ENCODE measurements at places on chromosomes 12 and 14. TPM values are rescaled to one million over a fixed set of nuclear protein-coding genes. Genes with fewer than 3 reads are reported as not detected.

- no peak for DNase-seq
Measured at GRCh38 chr12:123091230-123092150, 59.4 kb downstream of the PITPNM2 start.

- DNase-seq, result no peak
Measured at GRCh38 chr12:53201639-53202038, 5.4 kb downstream of the ITGB7 start.

GRCh38 chr12:86826051-86826450 is 569.9 kb upstream of the MGAT4C start:
- DNase-seq, result no peak

The WNT5B gene
- 34.0 TPM for polyA plus RNA-seq

The IFNG-AS1 gene
- polyA plus RNA-seq, result 0.72 TPM

DNA sequence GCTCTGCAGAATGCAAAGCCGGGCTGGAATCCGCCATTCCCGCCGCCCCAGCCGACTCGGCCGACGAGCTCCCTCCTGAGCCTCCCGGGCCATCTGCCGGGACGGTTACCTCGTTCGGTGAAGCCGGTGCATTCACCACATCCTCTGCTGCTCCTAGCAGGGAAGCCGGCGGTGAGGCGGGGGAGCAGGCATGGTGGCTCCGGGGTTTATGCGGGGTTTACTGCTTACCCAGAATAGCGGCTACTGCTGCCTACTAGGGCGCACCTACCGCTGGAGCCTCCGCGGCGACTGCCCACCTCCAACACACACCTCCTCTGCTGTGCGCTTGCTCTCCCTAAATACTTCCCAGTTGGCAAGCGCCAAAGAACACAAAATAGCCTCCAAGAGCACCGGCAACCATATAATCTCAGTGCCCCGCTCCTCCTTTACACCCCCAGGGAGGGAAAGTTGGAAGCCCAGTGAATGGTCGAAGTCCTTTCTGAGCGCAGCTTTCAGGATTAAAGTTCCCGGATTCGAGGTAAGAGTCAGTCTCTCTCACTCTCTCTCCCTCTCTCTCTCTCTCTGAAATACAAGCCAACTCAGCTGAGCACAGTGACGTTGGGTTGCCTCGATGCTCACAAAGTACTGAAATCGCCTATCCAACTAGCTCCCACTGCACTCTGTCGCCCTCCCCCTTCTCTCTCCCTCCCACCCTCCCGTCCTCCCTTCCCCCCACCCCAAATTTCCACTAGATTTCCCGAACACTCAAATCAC is at the start of gene TBX5:
Gene TBX5 (minus strand): TSS at position 626 of the 753 bp plus-strand sequence. CDS start 2,246 bp downstream, outside the sequence.
- peak; percentile 62 for DNase-seq

The OR10P1 gene
- polyA plus RNA-seq, result not detected

DNA sequence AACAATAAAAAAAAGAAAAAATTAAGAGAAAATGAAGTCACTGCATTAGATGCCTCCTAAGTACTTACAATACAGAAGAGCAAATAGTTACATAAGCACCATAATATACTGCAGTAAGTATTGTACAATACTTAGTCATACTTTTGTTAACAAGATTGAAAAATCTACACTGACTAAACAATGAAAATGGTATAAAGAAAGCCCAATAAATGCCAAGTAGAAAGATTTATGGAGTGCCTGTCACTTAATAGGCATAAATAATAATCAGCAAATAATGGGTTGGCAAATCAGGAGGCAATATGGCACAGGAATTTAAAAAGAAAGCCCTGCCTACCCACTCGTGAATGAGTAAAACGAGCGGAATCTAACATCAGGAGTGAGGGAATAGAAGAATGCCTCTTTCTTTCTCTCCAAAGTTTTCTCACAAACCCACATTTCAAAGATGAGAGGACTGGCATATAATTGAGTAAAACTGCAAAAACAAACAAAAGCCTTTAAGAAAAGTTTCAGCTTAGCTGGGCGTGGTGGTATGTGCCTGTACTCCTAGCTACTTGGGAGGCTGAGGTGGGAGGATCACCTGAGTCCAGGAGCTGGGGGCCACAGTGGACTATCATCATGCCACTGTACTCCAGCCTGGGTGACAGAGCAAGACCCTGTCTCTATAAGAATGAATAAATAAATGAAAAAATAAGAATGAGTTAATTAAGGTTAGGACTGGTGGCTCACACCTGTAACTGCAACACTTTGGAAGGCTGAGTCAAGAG is 36.1 kb downstream of the CRY1 start:
- DNase-seq, result no peak

GRCh38 chr12:69988481-69989321 is 163.7 kb downstream of the MYRFL start:
- DNase-seq, result peak; percentile 45

GRCh38 chr12:95759039-95759438 is 31.5 kb downstream of the NTN4 start:
- no peak for DNase-seq

DNA sequence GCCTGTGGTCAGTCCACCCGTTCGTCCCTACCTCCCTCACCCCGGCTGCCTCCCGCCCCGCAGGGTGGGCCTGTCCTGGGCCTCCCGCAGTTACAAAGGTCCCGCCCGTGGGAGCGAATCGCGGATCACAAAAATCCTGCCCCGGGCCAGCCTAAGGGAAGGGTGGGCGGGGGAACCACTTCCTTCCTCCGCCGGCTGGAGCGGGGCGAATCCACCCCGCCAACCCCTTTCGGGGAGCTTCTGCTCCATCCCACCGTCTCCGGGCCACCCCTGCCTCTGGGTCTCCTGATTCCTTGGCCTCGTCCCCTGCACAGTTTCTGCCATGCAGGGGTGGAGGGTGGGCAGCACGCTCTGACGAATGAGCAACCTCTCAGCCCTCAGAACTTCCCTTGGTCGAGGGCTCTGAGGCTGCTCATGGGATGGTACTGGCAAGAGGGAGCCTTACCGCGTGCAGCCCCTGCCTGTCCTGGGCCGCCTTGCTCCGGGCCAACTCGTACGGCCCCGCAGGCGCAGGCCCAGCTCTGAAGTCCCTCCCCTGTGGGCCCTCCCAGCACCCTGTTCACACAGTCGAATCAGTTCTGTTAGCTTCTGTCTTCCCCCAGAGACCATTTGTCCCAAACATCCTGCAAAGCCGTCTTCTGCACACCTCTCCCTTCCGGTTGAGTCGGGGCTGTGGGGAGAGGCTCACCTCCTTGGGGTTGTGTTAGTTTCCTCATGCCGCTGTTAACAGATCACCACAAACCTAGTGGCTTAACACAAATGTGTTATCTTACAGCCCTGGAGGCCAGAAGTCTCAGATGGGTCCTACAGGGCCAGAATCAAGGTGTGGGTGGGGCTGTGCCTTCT is 589 bp upstream of the HVCN1 start:
- DNase-seq, result peak; percentile 61

- DNase-seq, result no peak
Measured at GRCh38 chr12:82414044-82414443, 55.7 kb downstream of the METTL25 start.

The TAS2R50 gene
- not detected for polyA plus RNA-seq

- DNase-seq, result no peak
Measured at GRCh38 chr12:58386136-58386535, 444.8 kb downstream of the ATP23 start.

DNA sequence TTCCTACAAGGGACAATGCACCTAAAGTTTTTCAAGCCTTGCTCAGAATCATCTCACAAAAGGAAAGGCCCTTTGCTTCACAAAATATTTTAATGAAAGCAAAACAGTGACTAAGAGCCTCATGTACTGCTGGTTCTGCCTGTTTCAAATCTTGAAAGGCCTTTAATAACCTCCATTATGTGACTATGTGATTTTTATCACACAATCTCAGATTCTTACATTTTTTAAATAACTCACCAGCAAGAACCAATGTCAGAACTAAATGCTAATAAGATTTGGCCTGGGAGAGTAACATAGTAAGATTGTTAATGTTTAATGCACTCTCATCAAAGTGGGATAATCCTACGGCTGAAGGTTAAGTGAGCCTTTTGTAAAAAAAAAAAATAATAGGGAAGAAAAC is 378.9 kb downstream of the RGS6 start:
- DNase-seq, result no peak

The ARPC3 gene
- polyA plus RNA-seq, result 113 TPM

GRCh38 chr14:88879022-88879421 is 54.6 kb downstream of the TTC8 start:
- DNase-seq, result no peak

The DNAI7 gene
- polyA plus RNA-seq, result 0.84 TPM

The SMCO2 gene
- polyA plus RNA-seq, result not detected

The SLC38A4 gene
- 10.3 TPM for polyA plus RNA-seq

DNA sequence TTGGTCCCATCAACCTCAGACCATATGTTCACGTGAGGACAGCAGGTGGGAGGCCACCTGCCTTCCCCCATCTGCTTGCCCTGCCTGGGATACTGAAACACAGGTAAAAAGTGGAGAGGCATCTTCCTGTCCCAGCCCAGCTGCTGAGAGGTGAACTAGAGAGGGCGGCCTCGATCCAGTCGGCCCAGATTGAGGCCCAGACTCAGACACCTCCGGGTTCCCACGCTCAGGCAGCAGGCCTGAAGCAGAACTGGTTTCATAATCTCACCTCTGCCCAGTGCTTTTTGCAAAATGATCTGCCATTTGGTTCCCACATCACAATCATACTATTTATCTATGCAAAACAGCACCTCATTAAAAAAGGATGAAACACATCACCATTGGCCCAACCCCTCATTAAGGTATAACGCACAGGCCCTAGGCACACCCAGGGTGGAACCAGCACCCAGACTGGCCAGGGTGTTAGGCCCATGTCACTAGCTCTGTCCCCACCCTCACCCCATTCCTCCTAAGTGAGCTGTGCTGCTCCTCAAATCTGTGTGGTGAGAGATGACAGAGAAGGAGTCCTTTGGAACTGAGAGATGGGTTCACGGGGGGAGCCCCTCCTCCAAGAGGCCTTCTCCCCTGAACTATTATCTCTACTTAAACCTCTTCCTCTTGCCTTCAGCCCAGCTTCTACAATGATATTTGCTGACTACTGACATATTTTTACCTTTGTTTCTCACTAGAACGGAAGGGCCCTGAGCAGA is 81.1 kb downstream of the ZFP36L1 start:
- no peak for DNase-seq

- no peak for DNase-seq
Measured at GRCh38 chr14:68131907-68132306, 312.3 kb downstream of the RAD51B start.

- DNase-seq, result no peak
Measured at GRCh38 chr12:68832504-68832867, 24.5 kb downstream of the MDM2 start.

DNA sequence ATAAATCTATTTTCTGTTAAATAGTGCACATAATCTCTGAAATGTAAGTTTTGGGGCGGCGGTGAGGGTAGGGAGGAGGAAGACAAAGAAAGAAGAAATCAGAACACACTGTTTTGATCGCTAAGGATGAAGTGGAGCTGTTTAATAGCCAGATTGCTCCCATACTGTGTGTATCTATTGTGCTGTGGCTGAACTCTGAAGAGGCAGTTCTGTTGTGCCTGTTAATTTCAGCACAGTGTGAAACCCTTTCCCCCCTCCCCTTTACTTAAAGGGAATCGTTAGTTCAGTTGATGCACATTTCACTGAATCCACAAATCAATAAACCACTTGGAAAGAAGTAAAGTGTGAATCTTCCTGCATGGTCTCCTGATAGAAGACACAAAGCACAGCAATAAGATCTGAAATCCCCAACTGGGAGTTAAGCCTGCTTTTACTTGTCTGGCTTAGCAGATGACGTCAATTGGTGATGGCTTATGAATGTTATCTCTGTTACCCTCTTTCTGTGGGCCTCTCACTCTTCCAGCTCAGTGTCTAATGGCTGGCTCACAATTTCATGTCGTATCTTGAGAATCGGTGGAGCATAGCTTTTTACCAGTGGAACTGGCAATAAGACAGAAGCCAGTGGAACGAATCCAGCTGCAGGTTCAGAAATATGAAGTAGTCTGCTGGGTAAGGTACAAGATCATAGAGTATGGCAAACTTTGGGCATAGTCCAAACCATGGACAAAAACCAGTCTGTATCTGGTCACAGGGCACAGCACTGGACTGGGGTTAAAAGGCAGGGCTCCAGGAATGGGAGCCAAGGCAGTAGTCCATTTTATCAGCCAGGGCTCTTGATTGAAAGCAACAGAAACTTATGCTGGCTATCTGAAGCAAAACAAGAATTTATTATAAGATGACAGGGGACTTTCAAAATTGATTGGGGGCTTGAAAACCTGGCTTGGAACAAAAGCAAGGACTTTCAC is 413.5 kb upstream of the SEL1L start:
- DNase-seq, result no peak

GRCh38 chr14:76727901-76728300 is 33.4 kb upstream of the VASH1 start:
- no peak for DNase-seq

DNA sequence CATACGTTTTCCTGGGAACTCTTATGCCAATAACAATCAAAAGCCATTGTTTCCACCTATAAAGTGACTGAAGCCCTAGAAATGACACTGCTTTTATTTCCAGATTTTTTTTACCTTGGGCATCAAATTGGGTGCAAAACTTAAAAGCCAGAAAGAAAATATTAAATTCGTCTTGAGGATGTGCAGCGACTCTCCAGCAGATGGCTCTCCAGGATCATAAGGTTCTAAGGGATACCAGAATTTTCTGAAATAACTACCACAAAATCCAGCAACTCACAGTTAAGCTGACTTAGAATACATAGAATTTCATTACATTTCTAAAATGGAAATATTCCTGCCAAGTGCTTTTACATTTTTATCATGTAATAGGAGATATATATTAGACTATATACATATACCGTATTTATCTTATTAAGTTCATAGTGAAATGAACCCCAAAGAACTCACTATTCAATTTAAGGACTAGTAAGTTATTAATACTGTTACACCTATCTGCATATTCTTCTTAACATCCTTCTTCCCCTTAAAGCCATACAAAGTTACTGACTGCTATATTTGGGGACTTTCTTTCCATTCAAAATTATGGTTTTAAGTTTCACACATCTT is 44.0 kb downstream of the ARMH4 start:
- DNase-seq, result peak; percentile 46

DNA sequence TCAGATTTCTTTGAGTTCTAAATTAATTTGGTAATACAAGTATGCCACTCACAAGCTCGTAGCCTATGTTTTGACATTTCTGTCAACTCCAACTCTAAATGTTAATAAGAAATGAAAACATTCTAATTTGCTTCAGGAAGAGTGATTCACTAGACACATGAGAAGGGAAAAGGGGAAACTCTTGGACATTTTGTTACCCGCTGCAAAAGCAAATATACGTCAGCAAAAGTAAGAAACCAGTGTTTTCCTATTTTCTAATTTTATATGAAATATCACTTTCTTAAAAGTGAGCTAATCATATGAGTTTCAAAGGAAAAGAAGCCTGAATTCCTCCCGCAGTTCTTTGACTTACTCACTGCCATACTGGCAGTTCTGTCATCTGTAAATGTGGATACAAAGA is 162.3 kb downstream of the GRIP1 start:
- no peak for DNase-seq

DNA sequence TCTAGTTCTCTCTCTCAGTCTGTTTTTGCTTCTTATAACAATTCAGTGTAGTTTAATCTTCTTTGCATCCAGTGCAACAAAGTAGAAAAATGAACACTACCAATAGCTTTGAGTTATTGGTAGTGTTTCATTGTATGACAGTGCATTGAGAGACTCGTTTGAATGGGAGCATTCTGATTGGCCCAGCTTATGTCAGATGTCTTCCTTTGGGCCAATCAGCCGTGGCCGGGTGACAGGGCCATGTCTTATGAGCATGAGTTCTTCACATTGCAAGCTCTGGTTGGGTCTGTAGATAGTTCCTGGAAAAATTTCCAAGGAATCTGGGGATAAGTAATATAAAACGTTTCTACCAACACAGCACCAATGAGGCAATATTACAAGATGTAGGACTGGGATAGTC is 36.5 kb downstream of the GYS2 start:
- no peak for DNase-seq

- no peak for DNase-seq
Measured at GRCh38 chr14:33556382-33557121, 394.3 kb downstream of the EGLN3 start.
